ENCODE measurements at places on chromosomes 5 and 9.

GRCh38 chr9:90734631-90735030 lies 67.0 kb upstream of the SYK start:
- H3K27me3 ChIP-seq, result peaks cover 10% of the 10 kb centered on the region
- H3K4me1 ChIP-seq, result no peaks in the 10 kb centered on the region
- no peak for DNase-seq
- H3K4me3 ChIP-seq, result no peak overlapping the region

DNA sequence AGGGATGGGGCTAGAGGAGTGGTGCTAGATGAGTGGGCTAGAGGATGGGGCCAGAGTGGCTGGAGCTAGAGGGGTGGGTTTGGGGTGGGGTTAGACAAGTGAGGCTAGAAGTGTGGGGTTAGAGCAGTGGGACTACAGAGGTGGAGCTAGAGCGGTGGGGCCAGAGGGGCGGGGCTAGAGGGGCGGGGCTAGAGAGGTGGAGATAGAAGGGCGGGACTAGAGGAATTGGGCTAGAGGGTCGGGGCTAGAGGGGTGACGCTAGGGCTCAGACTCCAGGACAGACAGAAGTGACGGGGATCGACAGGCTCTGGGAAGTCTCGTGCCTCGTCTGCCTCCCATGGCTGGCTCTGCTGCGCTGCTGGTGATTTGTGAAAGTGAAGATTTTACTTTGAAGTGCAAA lies 31.0 kb upstream of the TENT4A start:
- no peak for DNase-seq
- H3K27ac ChIP-seq, result no peak overlapping the region
- no peaks in the 10 kb centered on the region for H3K27me3 ChIP-seq
- no peaks in the 10 kb centered on the region for H3K4me1 ChIP-seq

- no peaks in the 10 kb centered on the region for H3K27me3 ChIP-seq
- no peak overlapping the region for H3K4me3 ChIP-seq
- H3K36me3 ChIP-seq, result peaks cover 69% of the 10 kb centered on the region
- no peak for DNase-seq
- no peak overlapping the region for H3K27ac ChIP-seq
These were observed 29.7 kb downstream of the PCDHGC5 start for GRCh38 chr5:141518618-141519015.

DNA sequence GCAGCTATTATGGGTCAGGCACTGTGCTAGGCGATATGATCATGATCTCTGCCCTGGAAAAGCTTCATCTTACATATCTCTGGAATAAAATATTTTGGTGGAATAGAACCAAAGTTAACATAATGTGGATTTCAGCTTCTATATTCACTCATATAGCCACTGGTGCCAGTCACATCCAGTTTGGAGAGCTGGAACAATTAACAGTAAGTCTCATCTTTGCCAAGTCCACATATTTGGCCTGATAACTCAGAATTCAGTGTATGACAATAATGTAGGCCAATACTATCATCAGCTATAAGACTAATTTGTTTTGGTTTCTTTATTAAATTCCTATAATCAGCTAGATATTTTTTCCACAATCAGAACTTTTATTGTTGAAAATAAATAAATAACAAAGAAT lies 5.9 kb upstream of the FAM13B start:
- DNase-seq, result no peak
- no peaks in the 10 kb centered on the region for H3K27me3 ChIP-seq
- H3K4me1 ChIP-seq, result peaks cover 6% of the 10 kb centered on the region
- H3K27ac ChIP-seq, result no peak overlapping the region

DNA sequence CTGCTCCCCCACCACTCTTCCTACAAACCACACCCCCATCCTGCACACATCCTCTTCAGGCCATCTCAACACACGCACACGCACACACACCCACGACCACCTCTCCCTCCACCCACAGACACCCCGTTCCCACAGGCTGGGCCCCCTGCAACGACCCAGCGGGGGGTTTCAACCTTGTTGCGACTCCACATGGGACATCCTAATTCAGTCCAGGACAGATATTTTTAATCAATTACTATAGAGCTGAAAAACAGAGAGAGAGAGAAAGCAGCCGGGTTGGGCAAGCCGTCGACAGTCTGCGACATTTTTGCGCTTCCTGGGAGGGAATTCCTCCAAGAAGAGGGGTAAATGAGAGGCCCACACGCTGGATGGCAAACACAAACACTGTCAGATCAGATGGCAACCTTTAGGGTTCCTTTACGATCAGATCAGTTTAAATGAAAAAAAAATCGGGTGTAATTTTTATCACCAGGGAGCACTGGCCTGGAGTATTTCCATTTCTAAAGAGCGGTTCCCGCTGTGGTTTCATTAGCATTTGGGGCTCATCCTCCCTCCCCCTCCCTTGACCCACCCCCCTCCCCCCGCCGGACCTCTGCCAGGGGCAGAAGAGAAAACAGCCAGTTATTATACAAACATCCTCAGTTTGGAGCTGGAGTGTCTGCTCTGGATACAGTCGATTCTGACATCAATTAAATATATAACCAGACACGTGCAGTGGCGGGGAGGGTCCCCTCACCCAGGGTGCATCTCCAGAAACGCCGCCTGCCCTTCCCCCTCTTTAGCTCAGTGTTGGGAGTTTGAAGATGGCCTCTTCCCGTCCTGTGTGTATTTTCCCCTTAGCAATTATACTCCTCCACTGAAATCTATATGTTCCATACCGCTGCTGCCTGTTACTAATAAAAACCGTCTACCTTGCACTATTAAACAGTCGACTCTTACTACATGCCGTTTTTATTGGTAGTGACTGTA lies 2.3 kb upstream of the IRX2 start:
- peaks cover 19% of the 10 kb centered on the region for H3K4me1 ChIP-seq
- no peak for DNase-seq
- H3K36me3 ChIP-seq, result peaks cover 10% of the 10 kb centered on the region
- H3K27me3 ChIP-seq, result no peaks in the 10 kb centered on the region

GRCh38 chr5:106699198-106699597 lies 971.5 kb downstream of the EFNA5 start:
- H3K27me3 ChIP-seq, result no peaks in the 10 kb centered on the region
- H3K4me3 ChIP-seq, result no peak overlapping the region
- no peaks in the 10 kb centered on the region for H3K36me3 ChIP-seq
- H3K27ac ChIP-seq, result no peak overlapping the region
- no peak for DNase-seq
- no peaks in the 10 kb centered on the region for H3K4me1 ChIP-seq

DNA sequence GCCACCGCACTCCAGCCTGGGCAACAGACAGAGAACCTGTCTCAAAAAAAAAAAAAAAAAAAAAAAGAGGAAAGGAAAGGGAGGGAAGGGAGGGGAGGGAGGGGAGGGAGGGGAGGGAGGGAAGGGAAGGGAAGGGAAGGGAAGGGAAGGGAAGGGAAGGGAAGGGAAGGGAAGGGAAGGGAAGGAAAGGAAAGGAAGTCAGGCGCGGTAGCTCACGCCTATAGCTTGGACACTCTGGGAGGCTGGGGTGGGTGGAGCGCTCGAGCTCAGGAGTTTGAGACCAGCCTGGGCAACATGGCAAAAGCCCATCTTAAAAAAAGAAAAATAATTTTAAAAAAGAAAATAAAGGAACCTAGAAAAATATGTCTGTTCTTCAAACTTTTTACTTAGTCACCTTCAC lies 56.0 kb upstream of the CER1 start:
- DNase-seq, result no peak
- no peaks in the 10 kb centered on the region for H3K4me1 ChIP-seq
- no peak overlapping the region for H3K27ac ChIP-seq
- no peaks in the 10 kb centered on the region for H3K27me3 ChIP-seq

DNA sequence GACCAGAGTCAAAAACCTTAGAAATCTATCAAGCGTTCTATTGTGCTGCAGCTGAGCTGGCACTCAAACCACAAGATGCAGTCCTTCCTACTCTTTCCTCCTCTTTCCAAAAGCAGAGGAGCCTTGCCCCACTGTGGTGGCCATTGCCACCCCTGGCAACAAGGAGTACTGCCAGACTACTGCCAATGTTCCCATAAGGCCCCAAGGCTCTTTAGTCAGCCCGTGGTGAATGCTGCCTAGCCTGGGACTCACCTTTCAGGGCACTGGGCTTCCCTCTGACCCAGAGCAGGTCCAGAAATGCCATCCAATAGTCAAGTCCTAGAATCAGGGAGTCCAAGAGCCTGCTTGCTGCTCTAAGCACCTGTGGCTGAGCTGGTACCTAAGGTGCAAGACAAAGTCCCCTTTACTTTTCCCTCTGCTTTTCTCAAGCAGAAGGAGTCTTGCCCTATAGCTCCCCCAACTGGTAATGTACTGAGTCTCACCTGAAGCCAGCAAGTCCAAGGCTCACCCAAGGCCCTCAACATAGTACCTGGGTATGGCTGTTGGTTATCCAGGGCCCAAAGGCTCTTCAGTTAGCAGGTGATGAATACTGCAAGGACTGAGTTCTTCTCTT lies 219.4 kb downstream of the ATPSCKMT start:
- no peak overlapping the region for H3K4me3 ChIP-seq
- no peak for DNase-seq
- no peaks in the 10 kb centered on the region for H3K27me3 ChIP-seq
- H3K4me1 ChIP-seq, result no peaks in the 10 kb centered on the region

GRCh38 chr9:36894695-36895310 lies 139.3 kb downstream of the PAX5 start:
- H3K4me3 ChIP-seq, result no peak overlapping the region
- no peaks in the 10 kb centered on the region for H3K36me3 ChIP-seq
- H3K4me1 ChIP-seq, result no peaks in the 10 kb centered on the region
- H3K27me3 ChIP-seq, result peaks cover 12% of the 10 kb centered on the region

DNA sequence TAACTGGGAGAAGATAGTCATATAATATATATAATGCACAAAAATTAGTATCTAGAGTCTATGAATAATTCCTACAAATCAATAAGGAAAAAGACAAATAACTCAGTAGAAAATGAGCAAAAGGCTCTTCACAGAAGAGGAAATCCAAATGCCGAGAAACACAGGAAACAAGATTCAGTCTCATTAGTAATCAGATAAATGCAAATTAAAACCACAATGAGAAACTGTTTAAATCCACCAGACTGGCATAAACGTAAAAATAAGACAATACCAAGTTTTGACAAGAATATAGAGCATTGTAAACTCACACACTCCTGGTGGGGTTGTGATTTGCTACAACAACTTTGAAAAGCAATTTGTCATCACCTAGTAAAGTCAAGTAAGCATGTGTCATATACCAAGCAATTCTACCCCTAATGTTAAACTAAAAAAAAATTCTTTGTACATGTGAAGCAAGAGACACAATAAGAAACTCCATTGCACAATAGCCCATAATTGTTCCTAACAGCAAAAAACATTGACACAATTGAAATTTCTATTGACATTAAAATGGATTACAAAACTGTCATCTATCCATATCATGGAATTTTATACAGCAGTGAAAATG lies 21.0 kb upstream of the UBLCP1 start:
- DNase-seq, result no peak
- no peaks in the 10 kb centered on the region for H3K27me3 ChIP-seq
- no peaks in the 10 kb centered on the region for H3K36me3 ChIP-seq

DNA sequence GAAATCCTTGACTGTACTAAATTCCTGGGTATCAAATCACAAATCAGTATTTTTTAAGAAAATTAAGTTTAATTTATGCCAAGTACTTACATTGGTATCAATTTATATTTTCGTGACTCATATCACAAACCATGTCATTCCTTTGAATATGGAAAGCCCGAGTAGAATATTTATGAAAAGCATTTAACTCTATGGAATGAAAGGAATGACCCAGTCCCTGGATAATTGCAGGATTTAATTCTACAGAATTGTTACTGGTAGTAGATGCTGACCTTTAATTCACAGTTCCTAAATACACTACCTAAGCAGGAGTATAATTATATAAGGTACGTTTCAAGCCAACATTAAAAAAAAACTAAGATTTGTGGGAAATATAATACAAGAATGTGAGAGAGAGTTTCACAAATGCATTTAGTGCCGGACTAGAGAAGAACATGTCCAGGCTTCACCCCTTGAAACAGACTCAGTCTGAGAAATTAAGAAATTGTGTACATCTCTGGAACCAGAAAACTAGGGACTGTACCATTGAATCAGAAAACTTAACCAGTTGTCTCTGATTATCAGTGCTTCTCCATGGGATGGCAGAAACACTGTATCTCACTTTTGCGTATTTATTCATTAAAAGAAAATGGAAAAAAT lies 28.5 kb upstream of the PLPPR1 start:
- H3K4me3 ChIP-seq, result no peak overlapping the region
- no peak for DNase-seq
- no peaks in the 10 kb centered on the region for H3K27me3 ChIP-seq
- no peaks in the 10 kb centered on the region for H3K36me3 ChIP-seq

GRCh38 chr5:64451551-64451950 lies 54.3 kb upstream of the RGS7BP start:
- no peak overlapping the region for H3K27ac ChIP-seq
- H3K27me3 ChIP-seq, result no peaks in the 10 kb centered on the region
- no peak overlapping the region for H3K4me3 ChIP-seq
- H3K4me1 ChIP-seq, result no peaks in the 10 kb centered on the region
- DNase-seq, result no peak

DNA sequence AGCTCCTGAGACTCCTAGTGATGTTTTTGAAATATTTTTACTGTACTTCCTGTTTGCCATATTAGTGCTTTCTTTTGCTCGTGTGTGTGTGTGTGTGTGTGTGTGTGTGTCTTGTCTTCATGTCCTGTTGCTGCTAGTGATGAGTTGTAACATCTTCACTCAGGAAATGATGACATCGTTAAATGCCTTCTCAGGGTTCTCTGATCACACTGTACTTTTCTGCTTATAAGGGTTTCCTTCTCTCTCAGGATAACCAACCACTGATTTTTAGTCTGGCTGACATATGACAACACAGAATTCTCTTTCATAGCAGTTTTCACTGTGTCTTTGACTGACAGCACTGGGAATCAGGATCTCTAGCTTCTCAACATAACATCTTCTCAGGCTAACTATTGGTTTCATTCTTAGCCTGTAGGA lies 16.1 kb downstream of the SV2C start:
- H3K27ac ChIP-seq, result no peak overlapping the region
- no peak for DNase-seq
- no peaks in the 10 kb centered on the region for H3K4me1 ChIP-seq

DNA sequence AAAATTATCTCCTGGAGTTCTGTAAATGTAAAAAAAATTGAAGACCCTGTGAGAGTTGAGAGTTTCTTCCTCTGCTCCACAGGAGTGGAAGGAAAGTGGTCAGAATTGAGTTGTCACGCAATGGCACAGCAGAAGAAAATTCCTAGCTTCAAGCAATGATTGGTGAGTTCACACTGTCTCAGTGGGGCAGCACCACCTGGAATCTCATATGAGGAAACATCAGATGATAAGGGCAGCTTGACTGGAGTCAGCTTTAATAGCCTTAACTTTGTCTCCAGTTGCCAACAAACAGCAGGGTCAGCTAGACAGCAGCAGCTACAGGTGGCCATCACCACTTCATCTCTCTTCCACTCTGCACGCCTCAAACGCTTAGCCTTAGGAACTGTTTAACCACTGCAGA lies 211.1 kb downstream of the EFNA5 start:
- no peak overlapping the region for H3K27ac ChIP-seq
- H3K4me1 ChIP-seq, result peaks cover 28% of the 10 kb centered on the region
- H3K27me3 ChIP-seq, result no peaks in the 10 kb centered on the region
- no peaks in the 10 kb centered on the region for H3K36me3 ChIP-seq

GRCh38 chr5:34684980-34685352 lies 28.8 kb downstream of the RAI14 start:
- H3K27ac ChIP-seq, result peak overlapping the region; percentile 48
- no peak overlapping the region for H3K4me3 ChIP-seq
- no peak for DNase-seq
- H3K27me3 ChIP-seq, result no peaks in the 10 kb centered on the region
- H3K4me1 ChIP-seq, result peaks cover 48% of the 10 kb centered on the region
- peaks cover 31% of the 10 kb centered on the region for H3K36me3 ChIP-seq

- peak overlapping the region; percentile 75 for H3K4me3 ChIP-seq
- peaks cover 28% of the 10 kb centered on the region for H3K36me3 ChIP-seq
- H3K4me1 ChIP-seq, result peaks cover 16% of the 10 kb centered on the region
- DNase-seq, result no peak
- no peaks in the 10 kb centered on the region for H3K27me3 ChIP-seq
- peak overlapping the region; percentile 90 for H3K27ac ChIP-seq
These were observed 734 bp downstream of the SKP1 start for GRCh38 chr5:134175921-134176510.
